Skin of body (tissue), 3 donors: ENCODE measurements at places on chromosomes 13 and 19. TPM values are rescaled to one million over a fixed set of nuclear protein-coding genes. Genes with fewer than 3 reads are reported as not detected.

TGFBR3L gene
- total RNA-seq: 0.59 TPM

GPR4 gene
- total RNA-seq: 0.20 TPM

SIGLEC12 gene
- total RNA-seq: not detected

GATAD2A gene
- total RNA-seq: 24.3 TPM

LHFPL6 gene
- total RNA-seq: 46.0 TPM

ZNF878 gene
- 0.49 TPM for total RNA-seq

LILRA1 gene
- not detected for total RNA-seq

S1PR5 gene
- 6.6 TPM for total RNA-seq

C19orf81 gene
- total RNA-seq: not detected

VWA8 gene
- 22.2 TPM for total RNA-seq

ZNF837 gene
- 0.69 TPM for total RNA-seq

SOHLH2 gene
- total RNA-seq: not detected

IZUMO2 gene
- total RNA-seq: not detected

TNNT1 gene
- 65.7 TPM for total RNA-seq

HCN2 gene
- 0.59 TPM for total RNA-seq

ZNF77 gene
- total RNA-seq: 5.0 TPM

C13orf42 gene
- total RNA-seq: not detected
